ENCODE measurements at places on chromosomes 16 and 17.

DNA sequence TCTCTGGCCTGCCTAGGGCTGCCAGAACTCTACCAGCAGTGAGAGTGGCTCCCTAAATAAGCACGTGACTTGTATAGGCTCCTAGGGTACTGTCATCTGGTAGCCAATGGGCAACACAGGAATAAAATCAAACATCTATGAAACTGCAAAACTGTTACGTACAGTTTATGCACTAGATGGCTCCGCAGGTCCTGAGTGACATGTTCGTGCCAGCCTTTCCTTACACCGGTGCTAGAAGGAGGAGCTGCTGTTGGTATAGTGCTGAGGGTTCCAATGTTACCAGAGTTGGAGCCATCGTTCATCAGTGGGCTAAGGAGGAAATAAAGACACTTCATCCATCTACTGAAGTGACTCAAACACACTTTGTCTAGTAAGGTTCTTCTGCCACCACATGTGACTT lies 63.2 kb upstream of the TRAP1 start:
- DNase-seq: no peak

GRCh38 chr17:68600067-68600930 lies 868 bp downstream of the FAM20A start:
- DNase-seq: no peak

- no peak for DNase-seq
Measured at GRCh38 chr16:83045790-83046189, 419.0 kb downstream of the CDH13 start.

DNA sequence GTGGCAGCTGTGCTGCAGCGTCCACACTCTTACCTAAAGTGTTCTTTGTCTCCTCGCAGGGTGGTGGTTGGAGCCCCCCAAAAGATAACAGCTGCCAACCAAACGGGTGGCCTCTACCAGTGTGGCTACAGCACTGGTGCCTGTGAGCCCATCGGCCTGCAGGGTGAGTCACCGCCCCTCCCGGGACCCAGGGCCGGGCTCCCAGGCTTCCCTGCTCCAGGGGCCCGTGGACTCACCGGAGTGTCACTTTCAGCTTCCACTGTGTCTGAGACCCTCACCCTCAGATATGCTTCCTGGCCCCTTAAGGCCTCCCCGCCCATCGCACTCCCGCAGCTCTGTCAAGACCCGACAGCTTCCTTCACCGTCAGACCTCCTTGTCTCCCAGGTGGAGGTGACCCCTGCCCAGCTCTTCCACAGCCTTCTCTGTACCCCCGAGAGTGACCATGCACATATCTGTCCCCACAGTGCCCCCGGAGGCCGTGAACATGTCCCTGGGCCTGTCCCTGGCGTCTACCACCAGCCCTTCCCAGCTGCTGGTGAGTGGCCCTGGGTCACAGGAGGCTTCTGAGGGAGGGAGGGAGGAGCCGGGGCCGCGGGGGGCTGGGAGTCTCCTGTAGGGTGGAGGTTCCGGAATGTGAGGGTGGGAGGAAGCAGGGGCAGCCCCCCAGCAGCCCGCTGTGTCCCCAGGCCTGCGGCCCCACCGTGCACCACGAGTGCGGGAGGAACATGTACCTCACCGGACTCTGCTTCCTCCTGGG lies 1.8 kb downstream of the ITGAX start:
- DNase-seq: no peak

DNA sequence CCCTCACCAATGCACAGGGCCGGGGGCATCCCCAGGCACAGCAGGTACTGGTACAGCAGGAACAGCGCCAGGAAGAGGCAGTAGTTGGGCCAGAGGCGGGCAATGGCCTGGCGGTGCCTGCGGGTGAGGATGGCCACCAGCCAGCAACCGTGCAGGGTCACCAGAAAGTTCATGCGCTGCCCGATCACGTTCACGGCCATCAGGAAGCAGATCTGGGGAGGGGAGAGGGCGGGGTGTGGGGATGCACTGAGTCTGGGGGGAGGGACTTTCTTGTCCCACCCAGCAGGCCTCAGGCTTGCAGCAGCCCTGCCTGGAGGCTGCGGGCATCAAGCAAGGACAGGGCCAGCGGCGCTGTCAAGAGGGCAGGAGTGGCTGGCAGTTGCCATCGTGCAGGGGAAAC lies 25.4 kb downstream of the CTU2 start:
- DNase-seq: no peak

- no peak for DNase-seq
Measured at GRCh38 chr17:57735230-57735629, 9.9 kb downstream of the CCDC182 start.

DNA sequence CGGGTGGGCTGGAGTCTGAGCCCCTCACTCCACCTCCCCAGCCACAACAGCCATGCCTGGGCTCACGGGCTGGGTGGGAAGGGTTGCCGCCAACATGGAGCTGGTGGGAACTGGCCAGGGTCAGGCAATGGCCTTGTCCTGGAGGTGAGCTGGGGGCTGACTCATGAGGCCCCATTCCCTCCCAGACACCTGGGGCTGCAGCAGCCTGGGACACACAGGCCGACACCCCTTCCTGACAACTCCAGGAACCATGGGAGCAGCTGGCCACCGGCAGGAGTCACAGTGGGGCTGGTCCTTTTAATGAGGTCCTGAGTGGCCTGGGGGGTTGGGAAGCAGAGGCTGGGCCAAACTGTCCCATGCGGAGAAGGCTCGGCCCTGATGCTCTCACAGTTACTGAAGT lies 12.2 kb downstream of the DBNDD1 start:
- no peak for DNase-seq

DNA sequence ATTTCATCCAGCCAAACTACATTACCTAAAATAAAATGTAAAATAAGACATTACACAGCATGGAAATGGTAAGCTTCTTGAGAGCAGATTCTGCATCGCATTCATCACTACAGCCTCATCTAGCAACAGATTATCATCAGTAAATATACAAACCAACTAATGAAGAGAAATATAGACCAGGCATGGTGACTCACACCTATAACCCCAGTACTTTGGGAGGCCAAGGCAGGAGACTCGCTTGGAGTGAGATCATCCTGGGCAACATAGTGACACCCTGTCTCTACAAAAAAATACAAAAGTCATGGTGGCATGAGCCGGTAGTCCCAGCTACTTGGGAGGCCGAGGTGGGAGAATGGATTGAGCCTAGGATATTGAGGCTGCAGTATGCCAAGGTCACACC lies 19.9 kb downstream of the NCBP3 start:
- DNase-seq: no peak

GRCh38 chr17:80942423-80943345 lies 49.0 kb upstream of the CHMP6 start:
- no peak for DNase-seq
